Stimulated activated CD4-positive, alpha-beta T cell treated with anti-CD3 and anti-CD28 coated beads, Interleukin-4, amount 100 ng/mL, for 4 hours (primary cell): ENCODE measurements at places on chromosomes 6 and 20.
A peak's percentile ranks its signal among the peaks of the same experiment; 100 is the strongest.

DNA sequence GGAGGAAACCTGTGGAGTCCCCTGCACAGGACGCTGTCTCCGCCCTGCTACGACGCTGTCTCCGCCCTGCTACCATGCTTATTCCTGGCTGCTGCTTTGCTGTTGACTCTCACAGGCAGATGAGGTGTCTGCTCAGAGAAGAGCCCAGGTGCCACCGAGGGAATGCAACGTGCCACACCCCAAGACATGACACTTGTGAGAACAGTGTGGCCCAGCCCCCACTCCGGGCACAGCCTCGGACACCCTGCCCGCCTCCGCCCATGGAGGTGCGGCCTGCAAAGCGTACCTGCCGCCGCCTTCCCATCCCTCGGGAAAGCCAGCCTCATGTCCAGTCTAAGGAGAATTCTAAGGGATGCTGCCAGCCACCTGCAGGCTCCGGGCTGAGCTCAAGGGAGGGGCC lies 15.6 kb upstream of the MRGBP start:
- DNase-seq, result no peak

GRCh38 chr20:38057351-38057972 lies 23.9 kb downstream of the RPRD1B start:
- DNase-seq, result peak; percentile 57

GRCh38 chr6:37690964-37691735 lies 6.5 kb downstream of the MDGA1 start:
- DNase-seq, result no peak

GRCh38 chr6:7998103-7998725 lies 66.0 kb downstream of the BLOC1S5 start:
- DNase-seq, result no peak

DNA sequence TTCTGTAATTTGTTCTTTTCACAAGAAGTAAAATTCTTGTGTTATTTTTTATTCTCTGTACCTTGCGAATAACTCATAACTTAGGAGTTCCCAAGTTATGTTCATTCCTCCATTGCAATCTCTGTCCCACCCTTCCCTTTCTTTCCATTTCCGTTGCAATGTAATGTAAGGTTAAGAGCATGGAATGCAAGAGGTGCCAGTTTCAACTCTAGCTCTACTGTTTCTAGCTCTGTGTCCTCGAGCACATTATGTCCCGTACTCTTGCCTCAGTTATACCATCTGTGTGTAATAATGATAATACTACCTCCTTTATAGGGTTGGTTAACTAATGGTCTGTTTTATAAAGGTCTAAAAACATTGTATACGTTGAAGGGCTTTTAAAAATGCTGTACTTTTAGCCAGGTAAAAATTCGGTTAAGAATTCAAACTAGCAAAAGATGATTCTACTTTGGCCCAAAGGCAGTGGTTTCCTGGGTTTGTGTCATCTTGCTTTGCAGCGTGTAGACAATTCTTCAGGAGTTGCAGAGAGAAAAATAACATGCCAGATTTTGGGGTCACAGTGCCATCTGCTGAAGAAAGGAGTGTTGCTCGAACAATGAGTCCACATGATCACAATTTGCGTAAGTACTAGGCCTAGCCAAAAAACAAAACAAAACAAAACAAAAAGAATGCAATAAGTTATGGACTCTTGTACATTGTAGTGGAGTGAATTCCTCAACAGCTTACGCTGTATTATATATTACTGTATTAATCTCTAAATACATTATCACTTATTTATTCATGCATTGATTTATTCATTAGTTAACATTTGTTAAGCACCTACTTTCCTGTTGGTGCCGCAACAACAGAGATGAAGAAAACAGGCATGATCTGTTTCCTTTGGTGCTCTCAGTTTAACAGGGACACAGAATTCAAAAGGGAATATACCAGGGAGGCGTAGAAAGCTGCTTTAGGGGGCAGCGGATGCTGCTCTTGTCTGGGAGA lies 10.0 kb upstream of the PFDN4 start:
- DNase-seq, result no peak

DNA sequence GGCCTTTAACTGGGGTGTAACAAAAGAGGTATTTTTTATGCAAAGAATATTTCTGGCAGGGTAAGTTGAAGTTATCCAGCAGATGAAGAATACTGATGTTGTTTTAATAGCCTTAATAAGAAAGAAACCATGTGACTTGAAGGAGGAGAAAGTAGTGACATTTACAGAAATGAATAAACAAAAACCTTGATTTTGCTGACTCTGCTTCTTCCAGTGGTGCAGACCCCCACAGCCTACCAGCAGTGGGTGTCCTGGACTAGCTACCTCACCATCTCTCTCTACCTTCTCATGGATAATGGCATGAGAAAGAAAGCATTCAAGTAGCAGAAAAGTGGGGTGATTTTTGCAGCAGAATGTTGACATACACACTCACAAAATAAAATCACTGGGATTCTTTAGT lies 162.6 kb upstream of the RNF217 start:
- no peak for DNase-seq

DNA sequence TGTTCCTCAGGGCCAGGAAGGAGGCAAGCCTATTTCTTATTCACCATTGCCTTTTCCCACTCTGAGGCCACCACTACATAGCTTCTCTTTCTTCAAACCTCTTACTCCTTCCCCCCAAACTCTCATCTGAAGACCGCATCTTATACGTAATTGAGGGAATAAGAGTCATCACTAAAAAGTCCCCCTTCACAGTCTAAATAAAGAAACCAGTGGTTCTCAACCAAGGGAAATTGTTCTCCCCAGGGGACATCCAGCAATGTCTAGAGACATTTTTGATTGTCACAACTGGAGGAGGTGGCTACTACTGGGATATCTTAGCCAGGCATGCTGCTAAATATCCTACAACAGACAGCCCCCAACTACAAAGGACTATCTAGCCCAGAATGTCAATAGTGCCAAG lies 327.6 kb upstream of the CNR1 start:
- DNase-seq, result no peak

DNA sequence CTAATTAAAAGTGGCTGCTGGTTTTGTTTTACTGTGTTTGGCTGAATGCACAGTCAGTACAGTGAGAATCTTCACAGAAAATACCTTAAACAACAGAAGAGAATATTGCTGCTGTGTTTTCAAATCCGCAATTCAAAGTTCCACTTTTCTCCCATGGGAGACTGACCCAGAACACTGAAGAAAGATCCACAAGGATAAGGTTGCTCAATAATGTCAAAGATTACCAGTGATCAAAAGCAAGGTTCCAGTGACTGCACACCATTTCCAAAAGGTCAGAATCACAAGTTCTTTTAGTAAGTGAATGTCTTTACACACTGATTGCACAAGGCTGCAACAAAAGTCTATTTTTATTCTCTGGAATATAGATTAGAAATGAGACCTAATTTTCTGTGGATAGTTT lies 82.3 kb downstream of the EPHA7 start:
- no peak for DNase-seq

DNA sequence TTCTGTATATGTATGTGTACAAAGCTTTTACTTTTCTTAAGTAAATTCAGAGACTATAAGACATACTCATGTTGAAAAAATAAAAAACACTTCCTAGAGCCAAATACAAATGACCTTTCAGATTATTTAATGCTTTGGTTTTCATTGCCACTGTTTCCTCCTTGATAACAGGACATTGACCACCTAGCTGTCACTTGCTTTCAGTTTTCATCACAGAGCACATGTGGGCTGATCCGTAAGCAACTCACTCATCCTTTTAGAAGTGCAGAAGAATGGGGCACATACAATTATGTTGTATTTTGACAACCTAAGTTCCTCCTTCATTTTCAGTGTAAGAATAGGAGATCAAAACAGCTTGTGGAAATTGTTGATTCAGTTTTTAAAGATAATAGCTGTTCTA lies 6.2 kb downstream of the ZBTB2 start:
- no peak for DNase-seq
